ENCODE measurements at places on chromosomes 1 and 21.
A peak's percentile ranks its signal among the peaks of the same experiment; 100 is the strongest.

DNA sequence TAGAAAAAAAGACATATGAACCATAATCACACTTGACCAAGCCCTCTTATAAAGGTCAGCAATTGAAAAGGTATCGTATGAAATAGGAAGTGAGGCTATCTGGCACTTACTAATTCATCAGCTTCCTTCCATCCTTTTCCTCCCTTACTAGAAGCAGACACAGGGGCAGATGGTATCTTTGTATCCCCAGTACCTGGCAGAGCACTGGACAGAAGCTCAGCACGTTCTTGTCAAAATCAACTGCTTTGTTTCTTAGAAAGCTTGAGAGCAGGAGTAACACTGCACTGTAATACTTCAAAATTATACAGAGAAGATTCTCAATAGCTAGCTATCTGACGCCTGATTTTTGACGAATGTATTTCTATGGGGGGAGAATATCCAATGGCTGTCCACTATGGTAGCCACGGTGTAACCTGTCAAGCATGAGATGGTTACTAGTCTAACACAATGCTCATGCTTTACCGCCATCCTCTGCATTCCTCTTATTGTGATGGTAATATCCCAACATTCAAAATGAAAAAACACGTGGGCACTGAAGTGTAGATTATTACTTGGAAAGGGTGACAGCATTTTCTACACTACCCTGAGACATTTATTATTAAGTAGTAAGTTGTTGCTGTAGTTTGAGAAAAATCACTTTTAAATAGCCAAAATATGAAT is 175.6 kb downstream of the SIPA1L2 start:
- no peak for DNase-seq

DNA sequence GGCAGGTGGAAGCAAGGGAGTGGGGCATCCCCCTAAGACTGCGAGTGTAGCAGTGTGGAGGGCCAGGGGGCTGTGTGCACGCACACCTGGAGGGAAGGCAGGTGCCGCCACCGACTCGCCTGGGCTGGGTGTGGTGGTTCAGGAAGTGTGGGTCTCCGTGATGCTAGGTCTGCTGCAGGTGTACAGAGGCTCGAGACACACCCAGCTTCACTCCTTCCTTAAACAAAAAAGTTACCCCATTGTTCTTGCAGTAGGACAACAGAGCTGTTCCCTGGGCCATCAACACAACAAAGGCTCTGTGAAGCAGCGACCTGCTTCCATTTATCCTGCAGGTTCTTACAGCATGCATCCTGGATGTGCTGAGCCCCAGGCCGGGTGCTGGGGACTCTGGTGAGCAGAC is 100.4 kb upstream of the TMEM51 start:
- no peak for DNase-seq

DNA sequence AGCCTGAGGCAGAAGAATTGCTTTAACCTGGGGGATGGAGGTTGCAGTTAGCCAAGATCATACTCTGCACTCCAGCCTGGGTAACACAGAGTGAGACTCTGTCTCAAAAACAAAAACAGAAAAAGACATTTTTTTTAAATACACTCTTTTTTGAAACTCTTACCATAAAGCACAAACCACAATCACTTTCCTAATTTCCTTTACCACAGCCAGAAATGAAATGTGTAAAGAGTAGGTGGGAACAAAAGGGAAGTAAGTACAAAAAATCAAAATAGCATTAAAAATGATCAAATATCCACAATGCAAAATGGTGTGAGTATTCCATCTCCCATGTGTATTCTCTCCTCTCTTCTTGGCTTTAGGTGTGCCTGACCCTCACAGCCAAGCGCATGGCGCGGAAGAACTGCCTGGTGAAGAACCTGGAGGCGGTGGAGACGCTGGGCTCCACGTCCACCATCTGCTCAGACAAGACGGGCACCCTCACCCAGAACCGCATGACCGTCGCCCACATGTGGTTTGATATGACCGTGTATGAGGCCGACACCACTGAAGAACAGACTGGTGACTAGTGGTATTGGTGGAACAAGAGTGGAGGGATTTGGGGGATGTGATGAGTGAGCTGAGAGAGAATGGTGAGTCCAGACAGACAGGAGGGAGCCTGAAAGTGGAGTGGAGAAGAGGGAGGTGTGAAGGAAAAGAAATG is 14.9 kb downstream of the ATP1A4 start:
- DNase-seq, result no peak

- no peak for DNase-seq
Observed at GRCh38 chr1:200524092-200524491, 96.5 kb downstream of the KIF14 start.

DNA sequence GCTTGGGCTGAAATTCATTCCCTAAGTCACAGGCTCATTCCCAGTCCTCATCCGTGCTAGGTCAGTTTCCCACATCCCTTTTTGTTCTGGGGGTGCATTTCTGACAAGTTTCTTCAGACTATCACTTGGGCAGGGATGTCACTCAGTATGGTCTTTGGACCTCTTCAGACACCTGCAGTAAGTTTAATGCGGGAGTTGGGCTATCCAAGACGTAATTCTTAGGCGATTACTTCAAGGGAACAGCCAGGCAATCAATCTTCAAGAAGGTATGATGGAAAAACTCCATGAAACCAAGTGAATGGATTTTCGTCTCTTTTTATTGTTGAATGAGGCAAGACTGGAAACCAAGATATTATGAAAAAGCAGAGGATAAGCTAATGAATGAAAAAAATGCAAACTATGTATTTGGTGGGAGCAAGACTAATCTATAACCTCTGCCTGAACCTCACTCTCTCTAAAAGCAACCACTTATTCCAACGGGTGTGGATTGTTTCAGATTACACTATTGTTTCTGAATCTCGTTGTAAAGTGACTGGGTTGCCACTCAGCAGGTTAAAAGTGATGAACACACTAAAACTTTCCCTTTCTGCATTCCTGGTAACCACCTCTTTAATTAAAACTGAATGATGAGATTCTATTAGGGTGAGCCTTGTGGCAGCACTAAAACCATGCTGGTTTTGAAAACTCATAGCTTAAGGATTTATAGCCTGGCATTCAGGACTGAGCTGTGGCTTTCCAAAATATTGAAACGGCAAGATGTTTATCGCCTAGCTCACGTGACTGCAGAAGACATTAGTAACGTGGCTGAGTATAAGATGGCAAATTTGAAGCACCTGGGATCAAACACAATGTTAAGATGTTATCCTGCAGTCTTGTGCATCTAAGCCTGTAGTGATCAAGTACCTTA is 1.1 kb downstream of the RASAL2 start:
- DNase-seq, result no peak

GRCh38 chr1:78814176-78814575 is 164.5 kb downstream of the IFI44 start:
- no peak for DNase-seq

DNA sequence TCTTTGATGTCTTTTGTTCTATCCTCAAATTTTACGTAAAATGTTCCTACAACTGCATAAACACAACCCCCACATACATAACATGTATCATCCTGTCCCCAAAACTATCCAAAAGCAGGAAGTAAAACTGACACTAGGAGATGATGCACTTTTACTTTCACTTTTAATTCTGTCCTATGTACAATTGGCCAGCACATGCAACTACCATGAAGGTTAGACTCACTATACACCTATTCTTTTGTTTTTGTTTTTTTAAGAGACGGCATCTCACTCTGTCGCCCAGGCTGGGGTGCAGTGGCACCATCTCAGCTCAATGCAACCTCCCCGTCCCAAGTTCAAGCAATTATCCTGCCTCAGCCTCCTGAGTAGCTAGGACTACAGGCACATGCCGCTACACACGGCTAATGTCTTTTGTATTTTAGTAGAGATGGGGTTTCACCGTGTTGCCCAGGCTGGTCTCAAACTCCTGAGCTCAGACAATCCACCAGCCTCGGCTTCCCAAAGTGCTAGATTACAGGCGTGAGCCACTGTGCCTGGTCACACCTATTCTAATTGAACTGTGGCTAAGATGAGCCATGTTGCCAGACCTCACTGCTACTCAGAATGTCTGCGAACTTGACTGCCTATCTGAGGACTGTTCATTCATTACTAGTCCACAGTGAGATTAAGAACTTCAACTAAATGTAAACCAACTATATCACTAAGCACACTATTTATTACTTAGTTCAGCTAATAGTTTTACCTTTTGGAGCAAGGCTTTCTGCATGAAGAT is 48.0 kb downstream of the TOR3A start:
- DNase-seq, result no peak

GRCh38 chr1:183370399-183371058 is 47.7 kb downstream of the NMNAT2 start:
- no peak for DNase-seq

- no peak for DNase-seq
Observed at GRCh38 chr1:204294357-204294756, 65.4 kb downstream of the PLEKHA6 start.

- DNase-seq, result no peak
Observed at GRCh38 chr1:115727706-115728249, 40.7 kb downstream of the CASQ2 start.

- no peak for DNase-seq
Observed at GRCh38 chr1:216045400-216045799, 377.8 kb downstream of the USH2A start.

GRCh38 chr1:208042041-208042615 is 131.2 kb upstream of the CD34 start:
- no peak for DNase-seq

DNA sequence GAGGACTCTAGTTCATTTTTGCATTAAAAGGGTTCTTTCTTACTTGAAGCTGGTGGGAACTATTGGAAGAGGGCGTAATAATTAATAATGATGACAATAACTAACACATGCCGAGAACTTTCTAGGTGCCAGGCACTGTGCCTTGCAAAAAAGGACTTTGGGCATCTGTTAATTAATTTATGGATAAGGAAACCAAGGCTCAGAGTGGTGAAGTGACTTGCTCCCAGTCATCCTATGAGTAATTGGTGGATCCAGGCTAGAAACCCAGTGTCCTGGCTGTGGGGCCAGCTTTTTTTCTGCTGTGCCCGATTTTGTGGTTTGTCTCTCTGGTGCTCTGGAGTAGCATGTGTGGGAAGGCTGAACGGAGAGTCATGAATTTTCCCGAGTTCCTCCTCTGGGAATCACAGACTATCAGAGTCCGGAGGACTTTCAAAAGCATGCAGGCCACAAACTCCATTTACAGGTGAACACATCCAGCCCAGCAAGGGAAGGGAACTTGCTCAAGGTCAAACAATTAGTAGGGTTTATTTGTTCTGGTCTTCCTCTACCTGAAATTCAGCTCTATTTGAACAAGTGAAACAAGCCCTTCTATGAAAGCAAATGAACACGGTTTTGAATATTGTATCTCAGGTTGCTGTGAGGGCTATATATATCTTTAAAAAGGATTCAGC is 23.4 kb downstream of the ROR1 start:
- DNase-seq, result no peak

GRCh38 chr1:77978293-77978968 is 441 bp downstream of the FUBP1 start:
- DNase-seq, result peak; percentile 68

GRCh38 chr1:94322696-94323095 is 85.3 kb upstream of the ARHGAP29 start:
- DNase-seq, result no peak

- DNase-seq, result no peak
Observed at GRCh38 chr1:96234299-96234698, 487.3 kb upstream of the PTBP2 start.

All from effector memory CD4-positive, alpha-beta T cell (primary cell).